ENCODE measurements at places on chromosomes 13 and 19. TPM values are rescaled to one million over a fixed set of nuclear protein-coding genes. Genes with fewer than 3 reads are reported as not detected.

- no peak overlapping the region for H3K4me3 ChIP-seq
- H3K36me3 ChIP-seq = no peaks in the 10 kb centered on the region
- no peaks in the 10 kb centered on the region for H3K27me3 ChIP-seq
- no peak for DNase-seq
Measured at GRCh38 chr13:88823114-88823513, 1151.9 kb downstream of the SLITRK5 start.

WDR87 gene
- not detected for total RNA-seq

ETV2 gene
- 2.1 TPM for total RNA-seq

- H3K4me3 ChIP-seq = no peak overlapping the region
- H3K27ac ChIP-seq = no peak overlapping the region
- H3K4me1 ChIP-seq = no peaks in the 10 kb centered on the region
- no peak for DNase-seq
Measured at GRCh38 chr13:26386026-26386425, 132.1 kb downstream of the CDK8 start.

GRCh38 chr19:18898081-18898606, 2.2 kb upstream of the CERS1 start:
- H3K4me3 ChIP-seq = no peak overlapping the region
- DNase-seq = no peak
- H3K27me3 ChIP-seq = no peaks in the 10 kb centered on the region
- H3K27ac ChIP-seq = no peak overlapping the region
- H3K36me3 ChIP-seq = peaks cover 12% of the 10 kb centered on the region

FGF22 gene
- not detected for total RNA-seq

GRCh38 chr13:94859278-94859691, 146.9 kb upstream of the SOX21 start:
- H3K36me3 ChIP-seq = no peaks in the 10 kb centered on the region
- no peak overlapping the region for H3K27ac ChIP-seq
- no peaks in the 10 kb centered on the region for H3K4me1 ChIP-seq
- H3K4me3 ChIP-seq = no peak overlapping the region
- DNase-seq = peak; percentile 24
- H3K27me3 ChIP-seq = peaks cover 66% of the 10 kb centered on the region

JAK3 gene
- total RNA-seq = 16.2 TPM

DNA sequence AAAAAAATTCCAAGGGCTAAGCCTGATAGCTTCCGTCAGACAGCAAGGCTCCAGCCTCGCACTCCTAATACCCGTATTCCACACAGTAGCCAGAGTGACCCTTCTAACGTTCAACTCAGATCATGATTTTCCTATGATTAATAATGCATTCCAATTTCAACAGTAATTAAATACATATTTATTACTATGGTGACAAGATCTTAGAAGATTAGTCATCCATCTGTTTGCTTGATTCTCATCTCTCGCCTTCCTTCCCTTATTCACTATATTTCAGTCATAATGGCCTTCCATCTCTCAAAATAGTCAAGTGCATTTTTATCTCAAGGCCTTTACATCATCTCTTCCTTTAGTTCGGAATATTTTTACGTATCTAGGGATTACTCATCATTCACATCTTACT, 621.2 kb upstream of the SPRY2 start:
- no peak for DNase-seq
- no peak overlapping the region for H3K4me3 ChIP-seq
- H3K27me3 ChIP-seq = no peaks in the 10 kb centered on the region
- no peak overlapping the region for H3K27ac ChIP-seq
- H3K4me1 ChIP-seq = no peaks in the 10 kb centered on the region

FPR3 gene
- not detected for total RNA-seq

TGFBR3L gene
- total RNA-seq = 2.0 TPM

ICAM3 gene
- 22.7 TPM for total RNA-seq

GRCh38 chr19:16325161-16325527, 518 bp downstream of the KLF2 start:
- H3K36me3 ChIP-seq = no peaks in the 10 kb centered on the region
- H3K27me3 ChIP-seq = no peaks in the 10 kb centered on the region
- no peaks in the 10 kb centered on the region for H3K4me1 ChIP-seq
- peak; percentile 28 for DNase-seq

- H3K27me3 ChIP-seq = peaks cover 10% of the 10 kb centered on the region
- H3K36me3 ChIP-seq = no peaks in the 10 kb centered on the region
- no peak overlapping the region for H3K27ac ChIP-seq
- DNase-seq = no peak
Measured at GRCh38 chr19:31706691-31707620, 357.7 kb upstream of the TSHZ3 start.

DNA sequence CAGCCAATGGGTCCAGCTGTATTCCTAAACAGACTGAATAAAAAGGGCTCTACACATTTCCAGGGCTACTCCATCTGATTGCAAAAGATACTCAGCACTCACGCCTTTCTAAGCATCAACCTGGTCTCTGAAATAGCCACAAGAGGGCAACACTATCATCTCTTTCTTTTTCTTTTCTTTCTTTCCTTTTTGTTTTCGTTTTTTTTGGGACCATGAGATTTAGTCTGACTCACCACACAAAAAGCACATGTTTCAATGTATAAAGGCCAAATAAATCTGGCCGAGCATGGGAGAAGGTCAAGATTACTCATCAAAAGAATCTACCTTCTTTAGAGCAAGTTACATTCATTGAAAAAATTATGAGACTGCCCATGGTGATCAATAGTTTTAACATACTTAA, 805.6 kb upstream of the ARGLU1 start:
- no peak overlapping the region for H3K27ac ChIP-seq
- no peaks in the 10 kb centered on the region for H3K36me3 ChIP-seq
- no peaks in the 10 kb centered on the region for H3K27me3 ChIP-seq
- peaks cover 7% of the 10 kb centered on the region for H3K4me1 ChIP-seq
- peak; percentile 76 for DNase-seq
- no peak overlapping the region for H3K4me3 ChIP-seq
